M059J (cell line): ENCODE measurements at places on chromosomes 1 and 21. TPM values are rescaled to one million over a fixed set of nuclear protein-coding genes. Genes with fewer than 3 reads are reported as not detected.
A peak's percentile ranks its signal among the peaks of the same experiment; 100 is the strongest.

DNA sequence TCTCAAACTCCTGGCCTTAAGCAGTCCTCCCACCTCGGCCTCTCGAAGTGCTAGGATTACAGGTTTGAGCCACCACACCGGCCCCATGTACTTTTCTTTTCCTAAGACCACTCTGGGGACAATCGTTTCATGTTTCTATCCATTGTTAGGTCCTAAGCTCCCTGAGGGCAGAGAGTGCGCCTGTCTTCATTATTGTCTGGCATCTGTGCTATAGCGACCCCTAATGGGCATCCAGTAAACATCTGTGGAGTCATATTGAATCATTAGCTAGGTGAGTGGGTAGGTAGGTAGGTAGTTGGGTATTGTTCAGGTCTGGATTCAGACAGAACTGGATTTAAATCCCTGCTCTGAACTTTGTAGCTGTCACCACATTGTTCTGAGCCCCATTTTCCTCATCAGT lies 66.1 kb downstream of the TMEM53 start:
- peak; percentile 23 for DNase-seq

Gene OR4F29
- not detected in 2 replicates for total RNA-seq

Gene TFF3
- 0.52 TPM in 1 of 2 replicates, not detected in the other for total RNA-seq

GRCh38 chr1:31782421-31783410 lies 18.6 kb upstream of the ADGRB2 start:
- DNase-seq: no peak

DNA sequence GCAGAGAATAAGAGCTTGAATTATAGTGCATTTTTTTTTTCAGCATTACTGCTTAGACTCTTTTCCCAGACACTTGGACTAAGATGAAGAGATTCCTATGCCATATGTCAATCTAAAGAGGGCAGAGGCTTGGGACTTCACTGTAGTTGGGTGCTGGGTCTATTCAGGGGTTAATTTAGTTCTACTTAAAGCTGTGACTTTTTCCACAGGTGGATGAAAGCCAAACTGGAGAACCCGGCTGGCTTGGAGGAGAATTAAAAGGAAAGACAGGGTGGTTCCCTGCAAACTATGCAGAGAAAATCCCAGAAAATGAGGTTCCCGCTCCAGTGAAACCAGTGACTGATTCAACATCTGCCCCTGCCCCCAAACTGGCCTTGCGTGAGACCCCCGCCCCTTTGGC lies 104.8 kb downstream of the ATP5PO start:
- DNase-seq: no peak

Gene CD52
- not detected in 2 replicates for total RNA-seq

DNA sequence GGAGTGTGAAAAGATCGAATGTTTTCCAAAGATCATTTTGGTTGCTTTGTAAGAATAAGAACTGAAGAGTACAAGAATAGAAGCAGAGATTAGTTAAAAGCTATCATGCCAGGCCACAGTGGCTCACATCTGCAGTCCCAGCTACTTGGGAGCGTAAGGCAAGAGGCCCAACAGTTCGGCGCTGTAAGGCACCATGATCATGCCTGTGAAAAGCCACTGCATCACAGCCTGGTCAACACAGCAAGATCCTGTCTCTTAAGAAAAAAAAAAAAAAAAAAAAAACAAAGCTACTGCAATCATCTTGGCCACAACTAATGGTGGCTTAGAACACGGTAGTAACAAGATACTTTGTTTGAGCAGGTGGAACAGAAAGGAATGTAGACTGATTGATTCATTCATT lies 116.2 kb downstream of the EIF4G3 start:
- DNase-seq: no peak

Gene CCDC18
- 9.0 and 14.2 TPM in 2 replicates for total RNA-seq

Gene PRMT6
- 18.7 and 22.7 TPM in 2 replicates for total RNA-seq

- peak; percentile 67 for DNase-seq
Observed at GRCh38 chr1:235503403-235504121, 690 bp downstream of the B3GALNT2 start.

Gene MSH4
- total RNA-seq: not detected in 2 replicates

Gene CATSPERE
- 0.20 and 0.25 TPM in 2 replicates for total RNA-seq

DNA sequence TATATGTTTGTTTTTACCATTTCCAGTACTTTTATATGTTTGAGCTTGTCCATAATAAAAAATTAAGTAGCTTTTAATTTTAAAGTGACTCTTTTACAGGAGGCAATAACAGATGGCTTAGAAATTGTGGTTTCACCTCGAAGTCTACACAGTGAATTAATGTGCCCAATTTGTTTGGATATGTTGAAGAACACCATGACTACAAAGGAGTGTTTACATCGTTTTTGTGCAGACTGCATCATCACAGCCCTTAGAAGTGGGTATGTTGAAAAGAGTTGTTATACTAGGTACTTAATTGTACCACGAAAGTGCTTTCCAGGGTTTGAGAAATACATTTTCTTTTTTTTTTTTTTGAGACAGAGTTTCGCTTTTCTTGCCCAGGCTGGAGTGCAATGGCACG lies 46.1 kb downstream of the RNF2 start:
- DNase-seq: peak; percentile 45

Gene NUAK2
- 6.7 and 8.4 TPM in 2 replicates for total RNA-seq

- peak; percentile 98 for DNase-seq
Observed at GRCh38 chr1:208374391-208374941, 130.3 kb upstream of the PLXNA2 start.

- no peak for DNase-seq
Observed at GRCh38 chr1:27570784-27571183, 33.2 kb downstream of the AHDC1 start.

DNA sequence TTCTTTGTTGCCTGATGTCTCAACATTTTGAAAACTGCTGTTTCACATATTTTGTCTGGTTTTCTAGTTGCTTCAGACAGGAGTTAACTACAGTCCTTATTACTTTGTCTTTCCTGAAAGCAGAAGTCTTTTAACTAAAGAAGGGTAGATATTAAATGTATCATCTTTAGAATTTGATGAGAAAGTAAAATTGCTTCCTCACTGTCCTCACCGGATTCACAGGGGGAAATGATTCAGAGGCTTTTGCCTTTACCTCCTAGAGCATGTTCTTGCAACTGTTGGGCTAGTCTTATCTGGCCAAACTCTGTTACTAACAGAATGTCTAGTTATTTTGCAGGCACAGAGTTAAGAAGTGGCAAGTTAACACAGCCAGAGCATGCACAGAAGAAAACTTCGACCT lies 107.2 kb upstream of the VAV3 start:
- no peak for DNase-seq

GRCh38 chr1:159170639-159171038 lies 776 bp upstream of the CADM3 start:
- DNase-seq: peak; percentile 22

GRCh38 chr1:197485790-197486189 lies 217.7 kb downstream of the CRB1 start:
- peak; percentile 75 for DNase-seq

DNA sequence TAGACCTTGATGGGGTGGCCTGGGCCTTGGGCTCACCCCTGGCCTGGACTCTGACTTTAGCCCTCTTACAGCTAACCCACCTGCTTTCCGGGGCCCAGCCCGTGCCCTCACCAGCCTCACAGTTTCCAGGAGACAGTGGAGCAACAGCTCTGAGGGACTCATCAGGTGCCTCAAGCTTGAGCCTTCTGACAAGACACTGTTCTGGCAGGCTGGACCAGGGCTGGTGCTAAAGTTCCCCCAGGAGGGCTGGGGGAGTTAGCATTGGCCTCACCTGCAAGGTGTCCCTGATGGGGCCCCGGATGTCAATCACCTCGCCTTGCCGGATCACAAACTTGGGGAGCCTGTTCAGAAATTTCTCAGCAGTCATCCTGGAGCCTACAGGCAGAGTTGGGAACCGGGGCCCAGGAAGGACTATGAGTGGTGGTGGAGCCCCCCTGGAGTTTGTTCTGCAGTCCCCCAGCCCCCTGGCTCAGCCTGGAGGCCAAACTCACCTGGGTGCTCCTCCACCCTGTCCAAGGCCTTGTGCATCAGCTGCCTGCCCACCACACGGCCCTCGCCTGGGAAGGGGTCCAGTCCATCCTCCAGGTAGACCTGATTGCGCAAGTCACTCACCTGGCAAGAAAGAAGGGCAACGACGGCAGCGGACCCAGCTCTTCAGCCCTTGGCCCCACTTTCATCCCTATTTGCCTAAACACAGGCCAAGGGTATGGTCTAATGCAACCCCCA lies 4.1 kb downstream of the SH3BGRL3 start:
- peak; percentile 21 for DNase-seq

- peak; percentile 11 for DNase-seq
Observed at GRCh38 chr1:51044199-51044598, 57.8 kb upstream of the C1orf185 start.

GRCh38 chr21:26098772-26099397 lies 71.7 kb downstream of the APP start:
- DNase-seq: no peak

- peak; percentile 47 for DNase-seq
Observed at GRCh38 chr1:154971341-154971998, 923 bp upstream of the SHC1 start.

DNA sequence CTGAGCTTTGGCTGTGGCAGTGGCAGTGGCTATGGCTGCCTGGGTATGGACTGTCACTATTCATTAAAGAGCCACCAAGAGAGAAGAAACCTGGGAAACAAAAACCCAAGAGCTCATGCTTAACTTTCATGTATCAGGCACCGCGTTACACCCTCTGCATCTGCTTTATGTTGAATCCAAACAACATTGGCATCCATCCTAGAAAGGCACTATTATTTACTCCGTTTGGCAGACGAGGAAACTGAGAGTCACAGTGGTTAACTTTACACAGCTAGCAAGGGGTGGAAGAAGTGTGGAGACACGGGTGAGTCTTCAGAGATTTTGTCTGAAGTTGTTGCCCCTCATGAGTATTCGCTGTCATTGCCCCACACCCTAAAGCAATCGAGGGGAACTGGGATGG lies 63.8 kb downstream of the PLXNA2 start:
- no peak for DNase-seq

GRCh38 chr1:24201941-24202440 lies 14.9 kb upstream of the IFNLR1 start:
- DNase-seq: peak; percentile 95

Gene SH2D5
- total RNA-seq: 1.1 and 2.1 TPM in 2 replicates

GRCh38 chr1:185156288-185156853 lies 382 bp downstream of the TRMT1L start:
- DNase-seq: peak; percentile 36

GRCh38 chr1:64474665-64475439 lies 4.9 kb downstream of the CACHD1 start:
- DNase-seq: no peak

Gene SELENBP1
- total RNA-seq: 2.6 and 4.5 TPM in 2 replicates

GRCh38 chr1:8472668-8473067 lies 154.8 kb downstream of the SLC45A1 start:
- no peak for DNase-seq

- DNase-seq: no peak
Observed at GRCh38 chr1:100536031-100536430, 1.9 kb upstream of the GPR88 start.

Gene GAS5
- 118 and 128 TPM in 2 replicates for total RNA-seq

DNA sequence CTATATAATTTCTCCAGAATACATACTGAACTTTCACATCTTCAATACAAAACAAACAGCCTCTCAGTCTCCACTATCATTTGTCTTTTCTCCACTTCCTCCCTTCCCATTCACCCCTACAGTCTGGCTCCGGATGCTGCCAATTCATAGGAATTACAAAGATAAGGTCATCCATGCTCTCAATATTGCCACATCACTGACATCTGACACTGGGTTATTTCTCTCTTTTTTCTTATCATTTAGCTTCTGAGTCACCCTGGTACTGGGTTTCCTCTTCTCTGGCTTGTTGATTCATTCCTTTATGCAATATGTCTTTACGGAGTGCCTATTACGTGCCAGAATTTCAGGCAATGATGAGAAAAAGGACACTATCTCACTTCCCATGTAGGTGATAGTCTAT lies 3.1 kb upstream of the SH3BP5L start:
- DNase-seq: peak; percentile 63

GRCh38 chr1:2180297-2181245 lies 14.0 kb downstream of the FAAP20 start:
- DNase-seq: peak; percentile 66

- DNase-seq: no peak
Observed at GRCh38 chr1:204441558-204441957, 29.9 kb upstream of the PPP1R15B start.

- no peak for DNase-seq
Observed at GRCh38 chr1:31133368-31133767, 67.9 kb upstream of the PUM1 start.

Gene OR2AK2
- not detected in 2 replicates for total RNA-seq

GRCh38 chr1:214670098-214670497 lies 67.1 kb downstream of the CENPF start:
- DNase-seq: peak; percentile 29

Gene HSD11B1
- 1.9 and 4.3 TPM in 2 replicates for total RNA-seq

- DNase-seq: peak; percentile 66
Observed at GRCh38 chr1:91872559-91873081, 13.3 kb downstream of the TGFBR3 start.

DNA sequence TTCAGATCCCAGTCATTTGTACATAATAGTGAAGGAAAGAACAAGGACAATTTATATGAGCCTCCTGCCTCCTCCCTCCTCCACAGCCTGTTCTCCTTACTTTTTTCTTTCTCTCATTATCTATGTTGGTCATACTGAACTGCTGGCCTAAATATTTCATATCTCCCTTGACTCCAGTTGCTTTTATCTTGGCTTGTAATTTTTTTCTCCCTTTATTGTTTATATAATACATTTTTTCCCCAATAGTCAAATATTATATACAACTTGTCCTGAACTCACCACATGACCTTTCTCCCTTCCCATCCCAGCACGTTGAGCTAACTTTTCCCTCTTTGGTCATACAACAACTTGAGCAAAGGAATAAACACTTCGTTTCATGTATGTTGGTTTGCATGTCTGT lies 752.1 kb downstream of the LTN1 start:
- no peak for DNase-seq

- no peak for DNase-seq
Observed at GRCh38 chr1:99594205-99594604, 51.7 kb upstream of the PALMD start.

Gene GREM2
- 0.15 TPM in 1 of 2 replicates, not detected in the other for total RNA-seq

- peak; percentile 73 for DNase-seq
Observed at GRCh38 chr1:32273391-32274208, 18.3 kb upstream of the HDAC1 start.

- DNase-seq: no peak
Observed at GRCh38 chr1:18819203-18819602, 40.3 kb downstream of the TAS1R2 start.

GRCh38 chr1:21909787-21910503 lies 27.2 kb downstream of the HSPG2 start:
- DNase-seq: no peak

DNA sequence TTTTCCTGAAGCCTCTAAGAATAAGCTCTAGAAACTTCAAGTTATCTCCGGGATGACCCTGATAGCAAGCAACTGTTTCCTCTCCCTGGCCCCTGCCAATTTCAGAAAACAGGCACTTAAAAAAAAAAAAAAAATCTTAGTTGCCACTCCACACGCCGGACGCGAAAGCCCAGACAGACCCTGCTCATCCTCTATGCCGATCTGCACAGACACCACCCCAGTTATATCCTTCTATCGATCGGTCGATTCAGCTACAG lies 1.7 kb downstream of the ANP32E start:
- no peak for DNase-seq

DNA sequence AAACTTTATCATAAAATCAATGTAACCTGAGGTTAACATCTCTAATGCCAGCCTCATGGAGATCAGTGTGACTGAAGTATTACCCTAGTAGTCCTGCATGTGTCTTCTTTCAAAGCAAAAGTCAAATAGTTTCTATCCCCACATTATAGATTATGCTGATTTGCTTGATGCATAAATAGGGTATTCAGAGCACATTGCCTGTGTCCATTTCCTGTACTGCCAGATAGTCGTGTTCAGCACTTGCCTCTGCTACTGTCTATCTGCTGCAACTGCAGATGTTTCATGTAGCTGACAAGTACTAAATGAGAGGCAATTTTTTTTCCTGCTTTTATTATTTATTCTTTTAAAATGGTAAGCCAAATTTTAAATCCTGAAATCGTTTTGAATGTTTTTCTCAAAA lies 348.7 kb downstream of the CHRM3 start:
- no peak for DNase-seq
